ENCODE measurements at places on chromosomes 1 and 21.
A peak's percentile ranks its signal among the peaks of the same experiment; 100 is the strongest.

DNA sequence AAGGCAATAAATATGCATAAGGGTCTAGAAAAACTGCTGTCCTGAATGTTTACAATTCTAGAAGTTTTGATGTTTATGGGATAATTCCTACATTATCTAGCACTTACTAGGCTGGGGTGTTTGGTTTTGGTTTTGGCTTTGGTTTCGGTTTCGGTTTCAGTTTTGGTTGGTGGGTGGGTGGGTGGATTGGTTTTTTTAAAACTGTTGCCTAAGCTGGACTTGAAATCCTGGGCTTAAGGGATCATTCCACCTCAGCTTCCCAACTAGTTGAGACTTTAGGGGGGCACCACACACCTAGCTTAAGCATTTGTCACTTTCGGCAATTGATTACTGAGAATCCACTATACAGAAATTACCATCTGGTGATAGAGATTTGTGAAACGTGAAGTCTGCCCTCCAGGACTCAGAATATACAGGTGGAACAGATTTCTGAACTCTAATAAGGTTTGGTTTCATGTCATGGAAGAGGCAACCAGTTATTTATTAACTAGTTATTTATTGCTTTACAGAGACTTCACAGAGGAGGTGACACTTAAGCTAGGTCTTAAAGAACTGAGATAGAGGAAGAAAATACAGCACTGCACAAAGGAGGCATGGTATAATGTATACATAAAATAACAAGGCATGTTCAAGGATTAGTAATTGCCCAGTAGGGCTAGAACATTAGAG, 69.6 kb downstream of the PIK3R3 start:
- no peak for DNase-seq

GRCh38 chr1:1118876-1119220, 3.0 kb upstream of the C1orf159 start:
- DNase-seq = no peak

DNA sequence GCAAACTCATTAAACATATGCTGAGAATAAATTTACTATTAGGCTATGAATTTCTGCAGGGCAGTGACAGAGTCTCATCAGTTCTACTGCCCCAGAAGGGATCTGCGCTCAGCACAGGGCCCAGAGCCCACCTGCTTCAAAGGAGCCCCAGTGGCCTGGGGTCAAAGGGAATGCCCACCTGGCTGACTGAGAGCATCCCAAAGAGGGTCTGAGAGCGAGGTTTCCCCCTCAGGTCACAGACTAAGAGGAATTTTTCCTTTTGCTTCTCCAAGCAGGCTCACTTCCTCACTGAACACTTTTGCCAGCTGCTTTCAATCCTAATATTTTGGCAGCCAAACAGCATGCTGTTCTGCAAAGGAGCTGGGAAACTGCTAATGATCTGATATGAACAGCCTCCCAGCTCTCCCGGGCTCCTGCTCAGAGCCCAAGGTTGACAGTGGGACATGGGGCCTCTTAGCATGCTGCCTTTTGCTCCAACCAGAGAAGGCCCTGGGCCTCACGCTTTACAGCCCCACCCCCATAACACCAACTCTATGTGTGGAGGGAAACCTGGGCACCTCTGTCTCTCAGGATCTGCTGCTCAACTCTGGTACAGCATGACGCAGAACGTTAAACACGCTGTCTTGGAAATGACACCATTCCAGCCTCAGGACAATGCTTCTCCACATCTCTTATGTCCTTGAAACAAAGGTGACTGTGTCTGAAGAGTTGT, 70.7 kb upstream of the SYT6 start:
- DNase-seq = no peak

DNA sequence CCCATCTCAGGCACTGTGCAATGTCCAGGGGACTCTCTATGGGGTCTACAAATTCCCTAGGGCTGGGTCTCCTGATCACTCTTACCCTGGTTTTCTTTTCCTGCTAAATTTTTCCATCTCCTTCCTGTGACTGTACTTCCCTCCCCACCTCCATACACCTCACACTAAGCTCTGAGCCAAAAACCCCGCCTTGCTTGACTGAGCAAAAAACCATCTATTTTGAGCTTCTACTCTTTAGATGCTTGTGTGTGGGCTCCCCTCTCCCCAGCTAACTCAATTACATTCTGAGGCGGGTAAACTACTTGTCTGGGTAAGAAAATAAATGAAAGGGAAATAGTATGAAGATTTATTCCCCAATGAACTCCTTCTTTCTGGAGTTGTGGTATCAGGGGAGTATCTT, 187.9 kb downstream of the PTPRU start:
- DNase-seq = no peak

- DNase-seq = no peak
These were observed 633 bp downstream of the DMRTA2 start for GRCh38 chr1:50422675-50422945.

GRCh38 chr1:8307628-8308027, 10.3 kb upstream of the SLC45A1 start:
- no peak for DNase-seq

DNA sequence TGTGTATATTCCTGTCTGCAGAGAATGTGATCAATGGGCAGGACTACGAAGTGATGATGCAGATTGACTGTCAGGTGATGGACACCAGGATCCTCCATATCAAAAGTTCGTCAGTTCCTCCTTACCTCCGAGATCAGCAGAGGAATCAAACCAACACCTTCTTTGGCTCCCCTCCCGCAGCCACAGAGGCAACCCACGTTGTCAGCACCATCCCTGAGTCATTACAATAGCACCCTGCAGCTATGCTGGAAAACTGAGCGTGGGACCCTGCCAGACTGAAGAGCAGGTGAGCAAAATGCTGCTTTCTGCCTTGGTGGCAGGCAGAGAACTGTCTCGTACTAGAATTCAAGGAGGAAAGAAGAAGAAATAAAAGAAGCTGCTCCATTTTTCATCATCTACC, 65.2 kb downstream of the OLFML2B start:
- peak; percentile 74 for DNase-seq

DNA sequence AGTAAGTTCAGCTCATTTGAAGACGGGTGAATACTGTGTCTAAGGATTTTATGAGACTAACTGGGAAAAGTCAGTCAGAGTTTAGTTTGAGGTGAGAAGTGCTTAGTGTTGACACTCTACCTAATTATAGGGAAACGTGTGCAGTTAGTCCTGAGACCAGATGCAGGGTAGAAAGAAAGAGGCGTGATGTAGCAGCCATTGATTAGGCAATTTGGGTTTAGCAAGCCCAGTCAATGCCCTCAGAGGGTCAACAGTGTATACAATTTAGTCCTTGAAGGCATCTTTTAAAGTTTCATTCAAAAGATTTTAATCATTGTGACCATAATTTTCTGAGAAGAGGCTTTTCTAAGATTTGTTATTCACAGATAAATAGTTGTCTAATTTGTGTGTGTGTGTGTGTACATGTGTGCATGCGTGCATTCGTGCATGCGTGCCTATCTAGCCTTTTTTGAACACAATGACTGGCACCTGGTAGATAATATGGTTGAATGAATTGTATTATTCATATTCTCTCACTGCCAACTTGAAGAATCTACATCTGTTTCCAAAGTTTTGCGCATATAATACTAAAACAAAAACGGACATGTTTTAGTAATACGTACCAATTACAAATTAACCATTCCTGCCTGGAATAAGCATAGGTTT, 332.9 kb downstream of the SRGAP2C start:
- DNase-seq = no peak

DNA sequence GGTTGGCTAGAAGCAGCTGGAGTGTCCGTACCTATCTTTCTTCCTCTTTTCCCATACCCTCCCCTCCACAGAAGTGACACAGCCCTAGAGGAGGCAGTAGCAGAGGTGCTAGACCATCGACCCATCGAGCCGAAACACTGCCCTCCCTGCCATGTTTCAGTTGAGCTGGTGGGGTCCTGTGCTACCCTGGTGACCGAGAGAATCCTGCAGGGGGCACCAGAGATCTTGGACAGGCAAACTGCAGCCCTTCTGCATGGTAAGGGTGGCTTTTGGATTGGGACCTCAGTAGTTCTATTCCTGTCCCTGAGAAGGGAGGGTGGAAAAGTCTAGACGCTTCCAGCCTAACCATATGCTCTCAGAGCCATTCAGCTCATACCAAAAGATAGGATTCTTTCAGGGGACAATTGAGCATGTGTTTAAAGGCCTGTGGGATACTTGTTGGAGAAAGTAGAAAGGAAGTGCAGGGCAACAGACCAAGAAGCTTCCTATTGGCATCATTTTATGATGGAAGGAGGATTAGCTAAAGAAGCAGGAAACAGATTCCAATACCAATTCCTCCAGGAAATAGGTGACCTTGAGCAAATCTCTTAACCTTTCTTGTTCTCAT, 11.7 kb upstream of the BNIPL start:
- DNase-seq = peak; percentile 59

- DNase-seq = no peak
These were observed 50.3 kb downstream of the SYT2 start for GRCh38 chr1:202659974-202660373.

DNA sequence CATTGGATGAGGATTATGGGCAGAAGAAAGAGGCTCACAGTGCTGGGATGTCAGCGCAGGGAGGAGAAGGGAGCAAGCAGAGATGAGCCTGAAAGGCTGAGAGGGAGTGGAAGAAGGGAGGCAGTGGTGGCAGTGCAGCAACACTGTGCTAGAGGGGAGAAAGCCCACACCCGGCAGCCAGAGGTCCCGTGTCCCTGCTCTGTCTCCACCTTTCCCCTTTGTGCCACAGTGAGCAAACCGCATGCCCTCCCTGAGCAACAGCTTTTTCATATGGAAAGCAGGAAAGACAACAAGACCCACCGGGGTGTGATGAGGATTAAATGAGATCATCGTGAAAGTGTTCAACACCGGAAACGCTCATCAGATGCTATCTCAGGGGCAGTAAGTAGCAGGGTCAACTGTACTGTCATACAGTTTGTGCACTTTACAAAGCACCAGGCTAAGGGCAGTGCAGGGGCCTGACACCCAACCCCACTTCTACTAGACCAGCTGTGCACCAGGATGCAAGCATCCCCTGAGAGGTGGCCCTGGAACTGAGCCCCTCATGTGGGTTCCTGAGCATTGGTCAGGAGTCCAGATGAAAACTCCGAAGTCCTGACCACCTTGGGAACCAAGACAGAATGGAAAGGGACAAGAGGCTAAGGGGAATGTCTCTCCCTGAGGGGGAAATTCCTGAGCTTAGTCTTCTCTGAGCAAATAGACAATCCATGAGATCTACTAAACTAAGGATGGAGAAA, 9.1 kb downstream of the NHLH1 start:
- DNase-seq = peak; percentile 69

GRCh38 chr1:62367005-62367557, 47.8 kb upstream of the KANK4 start:
- DNase-seq = no peak

- no peak for DNase-seq
These were observed 36.5 kb downstream of the RLF start for GRCh38 chr1:40197656-40198055.

DNA sequence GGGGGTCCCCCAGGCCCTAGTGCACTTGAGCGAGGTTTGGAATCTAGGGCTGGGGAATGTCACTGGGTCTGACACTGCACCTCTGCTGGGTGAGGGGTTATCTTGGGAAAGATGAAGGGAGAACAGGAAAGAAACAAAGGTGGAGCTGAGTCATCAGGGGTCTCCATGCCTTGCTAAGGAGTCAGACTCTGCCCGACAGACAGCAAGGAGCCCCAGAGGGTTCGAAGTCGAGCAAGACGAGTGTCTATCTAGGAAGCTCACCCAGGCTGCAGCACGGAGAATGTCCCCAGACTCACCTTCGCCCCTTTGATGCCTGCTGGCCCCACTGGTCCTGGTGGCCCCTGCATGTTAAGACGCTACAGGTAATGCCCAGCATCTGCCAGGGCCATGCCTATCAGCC, 18.0 kb downstream of the COL16A1 start:
- no peak for DNase-seq

Data from fibroblast of skin of right biceps (primary cell).